ENCODE measurements at places on chromosomes 4 and X.

DNA sequence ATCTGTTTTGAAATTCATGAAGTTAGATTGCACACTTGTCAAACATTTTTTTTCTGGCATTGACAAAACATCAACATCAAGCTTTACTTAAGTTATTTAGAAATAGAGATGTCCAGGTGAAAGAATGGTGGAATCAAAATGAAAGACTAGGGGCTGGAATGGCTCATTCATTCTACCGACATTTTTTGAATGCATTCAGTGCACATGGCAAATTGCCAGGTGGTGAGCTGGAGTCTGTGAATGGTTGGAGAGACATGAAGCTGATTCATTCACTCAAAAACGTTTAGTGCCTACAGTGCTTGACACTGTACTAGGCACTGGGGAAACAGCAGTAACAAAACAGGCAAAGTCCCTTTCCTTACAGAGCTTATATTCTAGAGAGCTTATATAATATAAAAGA, 292.4 kb downstream of the PPP1R2C start:
- DNase-seq = no peak

GRCh38 chrX:85544609-85545008, 165.1 kb upstream of the POF1B start:
- DNase-seq = no peak

- DNase-seq = no peak
Measured at GRCh38 chrX:131762802-131763234, 218.9 kb downstream of the OR13H1 start.

DNA sequence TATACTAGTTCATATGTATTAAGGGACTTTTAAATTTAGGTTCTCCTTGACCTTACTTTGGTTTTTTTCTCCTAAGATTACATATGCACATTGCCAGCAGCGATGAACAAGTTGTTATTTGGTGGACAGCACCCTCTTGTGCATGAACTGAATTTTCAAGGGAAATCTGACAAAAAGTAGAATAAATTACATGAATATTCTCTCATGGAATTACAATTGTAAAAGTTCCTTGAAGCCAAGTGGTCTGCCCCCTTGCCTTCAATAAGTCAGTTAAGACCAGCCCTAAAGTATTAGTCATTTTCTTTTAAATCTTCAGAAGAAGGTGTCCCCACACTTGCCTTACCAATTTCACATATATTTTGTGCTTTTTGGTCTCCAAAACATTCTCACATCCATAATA, 30.7 kb upstream of the SMARCA5 start:
- DNase-seq = no peak

DNA sequence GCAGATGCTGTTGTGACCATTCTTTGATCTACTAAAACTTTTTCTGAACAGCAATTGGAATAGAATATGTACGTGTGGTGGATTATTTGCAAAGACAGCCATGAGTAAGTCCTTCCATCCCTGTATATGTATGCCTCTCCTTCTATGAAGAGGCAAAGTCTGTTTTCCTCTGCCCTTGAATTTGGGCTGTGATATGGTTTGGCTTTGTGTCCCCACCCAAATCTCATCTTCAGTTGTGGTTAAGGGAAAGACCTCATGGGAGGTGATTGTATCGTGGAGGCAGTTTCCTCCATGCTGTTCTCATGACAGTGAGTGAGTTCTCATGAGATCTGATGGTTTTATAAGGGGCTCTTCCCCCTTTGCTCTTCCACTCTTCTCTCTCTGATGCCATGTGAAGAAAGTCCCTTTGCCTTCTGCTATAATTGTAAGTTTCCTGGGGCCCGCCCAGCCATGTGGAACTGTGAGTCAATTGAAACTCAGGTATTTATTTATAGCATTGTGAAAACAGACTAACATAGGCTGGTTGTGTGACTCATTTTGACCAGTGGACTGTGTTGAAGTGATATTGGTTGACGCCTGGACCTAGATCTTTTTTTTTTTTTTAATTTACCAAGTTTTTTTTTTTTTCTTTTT, 108.3 kb upstream of the CAMK2D start:
- peak; percentile 2 for DNase-seq

- no peak for DNase-seq
Measured at GRCh38 chr4:83282049-83282535, 2.5 kb downstream of the COQ2 start.

DNA sequence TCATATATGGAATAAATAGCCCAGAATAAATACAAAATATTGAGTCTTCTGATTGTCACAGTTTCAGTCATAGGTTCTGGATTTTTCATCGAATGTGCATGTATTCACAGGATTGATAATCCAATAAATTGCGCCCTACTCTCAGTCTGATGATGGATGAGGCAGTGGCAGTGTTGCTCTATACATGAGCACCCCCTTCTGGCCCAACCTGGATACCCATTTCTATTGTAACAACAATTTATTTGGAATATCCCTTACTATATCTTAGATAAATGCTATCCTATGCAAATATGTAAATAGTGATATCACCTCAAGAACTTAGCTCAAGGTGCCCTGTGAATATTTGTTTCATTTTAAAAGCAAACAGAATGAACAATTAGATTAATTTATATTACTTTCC, 733.7 kb upstream of the PABPC4L start:
- no peak for DNase-seq

- no peak for DNase-seq
Measured at GRCh38 chr4:34492414-34492813, 1751.9 kb downstream of the ARAP2 start.

Measured in activated CD8-positive, alpha-beta memory T cell treated with anti-CD3 and anti-CD28 coated beads for 48 hours (primary cell).